ENCODE measurements at places on chromosomes 2 and 18.
A peak's percentile ranks its signal among the peaks of the same experiment; 100 is the strongest.

DNA sequence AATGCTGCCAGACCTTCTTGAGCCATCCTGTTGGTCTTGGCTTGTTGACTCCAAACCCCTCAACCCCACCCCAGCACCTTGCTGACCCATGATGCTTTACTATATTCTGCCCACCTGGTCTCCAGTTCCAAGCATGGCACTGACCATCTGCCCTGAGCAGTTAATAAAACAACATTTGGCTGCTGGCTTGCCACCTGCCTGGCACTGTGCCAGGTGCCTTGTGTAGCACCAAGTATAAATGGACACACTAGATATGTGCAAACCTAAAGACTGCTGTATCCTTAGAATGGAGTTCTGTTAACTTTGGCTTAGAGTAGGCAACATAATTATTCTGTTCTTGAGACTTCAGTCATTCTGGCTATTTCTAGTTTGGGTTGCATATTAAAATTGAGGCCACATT lies 91.4 kb downstream of the ACSL3 start:
- DNase-seq = no peak

GRCh38 chr2:179876266-179876665 lies 14.9 kb upstream of the ZNF385B start:
- no peak for DNase-seq

- peak; percentile 14 for DNase-seq
Measured at GRCh38 chr2:40173276-40173675, 278.6 kb downstream of the SLC8A1 start.

DNA sequence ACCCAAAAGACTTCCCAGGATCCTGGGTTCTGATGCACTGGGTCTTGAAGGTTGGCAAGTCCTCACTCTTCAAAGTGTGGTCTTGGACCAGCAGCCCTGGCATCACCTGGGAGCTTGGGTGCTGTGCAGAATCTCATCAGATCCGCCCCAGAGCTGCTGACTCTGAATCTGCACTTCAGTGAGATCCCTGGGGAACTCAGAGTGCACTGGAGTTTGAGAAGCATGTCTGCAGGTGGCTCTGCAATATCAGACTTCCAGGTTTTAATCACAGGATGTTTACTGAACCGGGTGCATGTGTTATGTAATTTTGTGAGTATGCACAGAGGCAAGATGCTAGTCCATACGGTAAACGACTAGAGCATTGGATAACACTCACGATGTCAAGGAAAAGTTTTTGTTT lies 58.0 kb upstream of the BOD1L2 start:
- no peak for DNase-seq

DNA sequence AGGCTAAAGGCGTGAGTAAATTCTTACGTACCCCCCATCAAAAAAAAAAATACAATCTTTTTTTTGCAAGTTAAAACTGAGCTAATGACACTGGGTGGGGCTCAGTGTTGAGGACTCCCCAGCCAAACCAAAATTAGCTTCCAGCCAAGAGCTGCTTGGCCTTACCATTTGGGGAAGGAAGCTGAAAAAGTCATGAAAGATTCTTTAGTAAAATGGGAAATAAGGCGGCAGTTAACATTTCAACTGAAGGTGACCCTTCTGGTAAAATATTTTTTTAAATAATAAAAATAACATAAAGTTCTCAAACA lies 16.4 kb downstream of the SMAD7 start:
- no peak for DNase-seq
